ENCODE measurements at places on chromosomes 3 and 15.

- DNase-seq: no peak
Observed at GRCh38 chr3:177251755-177252154, 54.5 kb upstream of the TBL1XR1 start.

- no peak for DNase-seq
Observed at GRCh38 chr3:194322678-194323211, 28.4 kb downstream of the CPN2 start.

GRCh38 chr3:47047673-47048072 lies 68.2 kb downstream of the NBEAL2 start:
- DNase-seq: no peak

DNA sequence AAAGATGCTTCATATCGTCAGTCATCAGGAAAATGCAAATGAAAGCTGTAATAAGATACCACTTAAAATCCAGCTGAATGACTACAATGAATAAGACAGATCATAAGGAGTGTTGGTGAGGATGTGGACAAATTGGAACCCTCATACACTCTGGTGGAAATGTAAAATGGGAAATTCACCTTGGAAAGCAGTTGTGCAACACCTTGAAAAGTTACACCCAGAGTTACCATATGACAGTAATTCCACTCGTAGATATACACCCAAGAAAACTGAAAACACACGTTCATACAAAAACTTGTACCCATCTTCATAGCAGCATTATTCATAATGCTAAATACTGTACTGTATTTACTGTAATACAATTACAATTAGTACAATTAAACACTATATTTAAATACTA lies 2.3 kb downstream of the TTC23 start:
- DNase-seq: no peak

DNA sequence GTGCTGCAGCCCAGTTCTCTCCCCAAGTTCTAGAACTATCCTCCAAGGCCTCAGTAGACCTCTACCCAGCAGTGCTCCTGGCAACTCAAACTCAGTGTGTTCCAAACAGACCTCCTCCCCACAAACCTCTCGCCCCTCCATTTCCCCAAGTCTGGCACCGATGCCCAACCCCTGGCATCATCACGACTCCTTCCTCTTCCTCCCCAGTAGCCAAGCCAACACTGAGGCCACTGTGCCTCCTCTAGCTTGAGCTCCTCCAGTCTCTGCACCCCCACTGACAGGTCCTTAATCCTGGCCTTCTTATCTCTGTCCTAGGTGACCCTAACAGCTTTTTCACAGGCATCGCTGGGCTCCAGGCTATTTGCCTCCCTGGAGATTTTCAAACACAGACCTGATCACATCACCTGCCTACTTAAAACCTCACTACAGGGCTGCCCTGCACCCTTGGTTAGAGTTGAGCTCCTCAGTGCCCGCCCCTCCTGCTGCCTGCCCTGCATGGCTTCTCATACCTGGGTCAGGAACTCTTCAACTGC lies 6.8 kb downstream of the ARPIN start:
- DNase-seq: no peak

- DNase-seq: no peak
Observed at GRCh38 chr3:37349640-37350039, 175.3 kb upstream of the LRRFIP2 start.

DNA sequence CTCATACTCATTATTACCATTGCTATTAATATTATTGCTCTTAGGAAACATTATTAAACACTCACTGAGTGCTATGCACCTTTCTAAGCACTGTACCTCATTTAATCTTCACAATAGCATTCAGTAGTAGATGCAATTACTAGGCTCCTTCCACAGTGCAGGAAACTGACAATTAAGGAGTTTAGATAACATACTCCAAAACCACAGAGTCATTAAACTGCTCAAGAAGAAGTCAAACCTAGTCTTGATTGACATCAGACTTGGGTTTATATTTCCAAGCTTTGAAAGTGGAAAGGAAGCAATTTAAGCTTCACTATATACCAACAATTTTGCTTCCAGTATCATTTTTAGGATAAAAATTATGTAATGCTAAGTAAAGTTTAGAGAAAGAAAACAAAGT lies 490.1 kb upstream of the ARRDC4 start:
- DNase-seq: no peak

DNA sequence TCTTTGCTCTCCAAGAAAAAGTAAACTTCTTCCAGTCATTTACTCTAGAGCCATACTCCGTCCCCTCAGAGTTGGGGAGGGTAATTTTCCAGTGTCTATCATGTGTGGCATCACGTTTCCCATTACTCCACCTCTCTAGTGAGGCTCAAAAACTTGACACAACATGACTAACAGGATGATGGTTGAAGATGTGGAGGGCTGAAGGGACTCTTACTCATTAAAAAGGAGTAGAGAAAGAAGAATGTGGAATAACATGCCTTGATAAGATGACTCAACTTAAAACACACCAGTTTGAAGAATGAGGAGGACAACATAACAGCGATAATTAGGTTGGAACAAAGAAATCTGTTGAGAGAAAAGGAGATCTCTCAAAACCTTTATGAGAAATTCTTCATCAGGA lies 894.3 kb downstream of the OTOL1 start:
- DNase-seq: no peak

DNA sequence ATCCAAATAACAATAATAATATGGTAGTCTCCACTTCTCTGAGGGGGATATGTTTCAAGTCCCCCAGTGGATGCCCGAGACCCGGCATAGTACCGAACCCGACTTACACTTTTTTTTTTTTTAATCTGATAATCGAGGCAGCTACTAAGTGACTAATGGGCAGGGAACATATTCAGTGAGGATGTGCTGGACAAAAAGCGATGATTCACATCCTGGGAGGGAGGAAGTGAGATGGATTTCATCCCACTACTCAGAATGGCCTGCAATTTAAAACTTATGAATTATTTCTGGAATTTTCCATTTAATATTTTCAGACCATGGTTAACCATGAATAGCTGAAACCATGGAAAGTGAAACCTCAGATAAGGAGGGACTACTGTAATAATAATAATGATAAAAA lies 49.5 kb upstream of the SELENOK start:
- no peak for DNase-seq

GRCh38 chr15:92523176-92523575 lies 129.5 kb downstream of the ST8SIA2 start:
- no peak for DNase-seq

GRCh38 chr3:145578471-145578870 lies 582.5 kb downstream of the PLOD2 start:
- DNase-seq: no peak

GRCh38 chr15:87033056-87033455 lies 953.4 kb downstream of the AGBL1 start:
- no peak for DNase-seq

- DNase-seq: no peak
Observed at GRCh38 chr3:133548090-133548489, 25.4 kb upstream of the CDV3 start.

- peak; percentile 9 for DNase-seq
Observed at GRCh38 chr3:180680097-180680430, 775 bp upstream of the CCDC39 start.

DNA sequence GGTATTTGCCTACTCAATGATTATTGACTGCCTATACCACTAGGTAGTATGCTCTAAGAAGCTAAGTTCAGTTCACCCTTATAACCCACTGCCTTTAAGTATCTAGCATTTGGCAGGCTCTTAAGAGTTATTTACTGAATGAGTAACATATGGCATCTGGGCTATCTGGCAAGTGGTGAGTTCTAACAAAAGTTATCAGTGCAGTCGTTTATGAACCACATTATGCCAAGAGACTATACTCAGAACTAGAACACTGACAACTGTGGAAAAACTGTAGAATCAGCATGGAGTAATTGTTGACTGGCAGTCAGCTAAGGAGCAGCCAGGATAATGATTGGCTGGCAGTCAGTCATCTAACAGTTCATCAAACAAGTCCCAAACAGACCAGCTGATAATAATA lies 25.8 kb downstream of the RAF1 start:
- no peak for DNase-seq

DNA sequence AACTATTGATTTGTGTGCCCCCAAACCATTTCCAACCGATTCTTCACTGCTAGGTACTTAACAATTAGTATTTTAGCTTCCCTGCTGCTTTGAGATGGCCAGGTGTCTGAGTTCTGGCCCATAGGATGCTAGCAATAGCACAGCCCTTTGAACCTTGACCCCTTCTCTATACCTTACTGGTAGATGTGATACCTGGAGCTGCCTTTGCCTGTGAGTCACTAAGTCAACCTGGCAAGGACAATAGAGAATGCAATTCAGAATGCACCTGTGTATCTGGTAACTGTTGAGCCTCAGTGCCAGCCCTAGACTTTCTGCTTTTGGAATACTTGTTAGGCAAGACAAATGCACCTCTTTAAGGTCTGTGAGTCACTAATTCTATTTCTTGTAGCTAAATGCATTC lies 467.4 kb downstream of the GRM7 start:
- DNase-seq: no peak

- no peak for DNase-seq
Observed at GRCh38 chr3:140733623-140734022, 55.8 kb downstream of the TRIM42 start.

GRCh38 chr15:33964665-33965040 lies 3.6 kb upstream of the CHRM5 start:
- no peak for DNase-seq

DNA sequence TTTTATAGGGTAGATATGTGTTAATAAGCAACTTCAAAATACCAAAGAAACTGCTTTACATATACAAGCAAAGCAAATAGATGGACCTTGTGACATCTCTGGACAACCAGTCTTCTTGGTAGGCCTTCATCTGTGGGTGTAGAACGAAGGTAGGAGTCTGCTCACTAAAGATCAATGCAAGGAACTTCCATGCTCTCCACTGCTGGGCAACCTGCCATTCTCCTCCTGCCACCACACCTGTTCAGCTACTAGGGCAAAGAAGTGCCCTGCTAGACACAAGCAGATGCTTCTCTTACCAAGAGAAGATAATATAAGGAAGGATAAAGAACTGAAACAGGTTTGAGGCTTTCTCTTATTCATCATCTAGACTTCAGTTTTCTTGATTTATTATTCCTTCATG lies 12.6 kb downstream of the PPARG start:
- no peak for DNase-seq

GRCh38 chr15:56980473-56980872 lies 62.0 kb downstream of the TCF12 start:
- no peak for DNase-seq

All from GM19239 (cell line).